ENCODE measurements at places on chromosomes 5 and 9.

DNA sequence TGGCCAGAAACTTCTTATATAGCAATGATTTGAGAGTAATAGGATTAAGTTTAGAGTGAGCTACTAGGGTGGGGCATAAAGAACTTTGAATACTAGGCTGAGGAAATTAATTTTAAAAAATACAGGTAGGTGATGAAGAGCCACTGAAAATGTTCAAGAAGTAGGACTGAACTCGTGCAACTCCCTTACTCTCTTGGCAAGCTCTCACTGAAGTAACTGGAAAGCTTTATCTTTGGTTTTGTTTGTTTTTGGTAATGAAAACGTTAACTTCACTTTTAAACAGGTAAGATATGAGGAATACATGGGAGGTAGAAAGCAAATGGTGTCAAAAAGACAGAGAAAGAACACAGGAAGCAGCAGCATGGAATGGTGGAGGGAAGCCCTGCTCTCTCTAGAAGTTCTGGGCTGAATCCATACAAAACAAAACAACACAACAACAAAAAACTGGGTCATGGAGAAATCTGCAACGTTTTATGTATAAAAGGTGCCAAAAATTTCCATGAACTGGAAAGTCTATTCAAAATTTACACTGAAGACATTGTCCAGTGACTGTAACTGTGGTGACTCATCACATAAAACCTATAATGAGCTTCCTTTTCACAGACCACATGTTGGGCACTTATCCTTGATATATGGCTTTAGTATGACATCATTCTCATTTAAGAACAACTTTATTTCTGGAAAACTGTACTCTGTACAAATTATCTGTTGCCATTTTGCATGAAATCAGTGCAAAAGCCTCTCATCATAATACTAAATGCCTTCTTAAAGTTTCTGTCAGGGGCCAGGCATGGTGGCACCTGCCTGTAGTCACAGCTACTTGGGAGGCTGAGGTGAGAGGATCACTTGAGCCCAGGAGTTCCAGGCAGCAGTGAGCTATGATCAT, 91.2 kb upstream of the CHD1 start:
- no peak for DNase-seq

DNA sequence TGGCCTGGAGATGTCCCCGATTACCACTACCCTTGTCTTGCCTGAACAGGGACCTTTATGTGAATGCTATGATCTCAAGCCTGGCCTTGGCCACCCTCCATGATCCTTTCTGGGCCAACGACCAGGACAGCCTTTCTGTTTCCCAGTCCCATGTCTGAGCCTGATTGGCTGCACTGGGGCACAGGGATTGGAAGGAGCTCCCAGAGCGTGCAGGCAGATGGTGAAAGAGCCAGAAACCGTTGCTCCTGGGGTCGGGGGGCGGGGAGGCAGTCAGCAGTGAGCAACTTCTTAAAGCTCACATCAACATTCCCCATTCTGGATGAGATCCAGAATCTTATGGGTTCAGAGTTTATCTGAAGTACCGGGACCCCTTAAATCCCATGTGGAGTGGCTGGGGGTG, 84.4 kb downstream of the INSYN2B start:
- peak; percentile 95 for DNase-seq

GRCh38 chr9:127163409-127163808, 41.0 kb upstream of the ANGPTL2 start:
- no peak for DNase-seq

GRCh38 chr9:127144670-127145445, 22.4 kb upstream of the ANGPTL2 start:
- no peak for DNase-seq

DNA sequence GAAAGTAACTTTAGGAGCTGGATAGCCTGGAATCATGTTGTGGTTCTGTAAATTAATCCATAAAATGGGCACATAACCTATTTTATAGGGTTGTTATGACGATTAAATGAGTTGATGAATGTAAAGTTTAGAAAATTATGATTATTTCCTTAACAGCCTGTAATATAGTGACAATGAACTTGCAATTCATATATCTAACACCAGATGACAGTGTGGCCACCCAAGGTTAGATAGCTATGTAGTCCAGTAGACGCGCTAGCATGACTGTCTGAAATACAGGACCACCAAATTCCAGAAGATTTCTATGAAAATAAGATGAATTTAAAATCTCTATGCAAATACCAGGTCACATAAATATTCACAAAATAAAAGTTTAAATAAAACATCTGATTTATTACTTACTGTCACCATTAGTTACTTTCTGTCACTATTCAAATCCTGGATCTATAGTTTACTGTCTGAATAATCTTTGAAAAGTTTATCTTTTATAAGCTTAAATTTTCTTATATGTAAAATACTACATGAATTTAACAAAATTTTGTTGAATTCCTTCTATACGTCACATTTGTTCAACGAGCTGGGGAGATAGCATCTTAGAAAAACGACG, 26.1 kb upstream of the MACIR start:
- DNase-seq, result peak; percentile 48

DNA sequence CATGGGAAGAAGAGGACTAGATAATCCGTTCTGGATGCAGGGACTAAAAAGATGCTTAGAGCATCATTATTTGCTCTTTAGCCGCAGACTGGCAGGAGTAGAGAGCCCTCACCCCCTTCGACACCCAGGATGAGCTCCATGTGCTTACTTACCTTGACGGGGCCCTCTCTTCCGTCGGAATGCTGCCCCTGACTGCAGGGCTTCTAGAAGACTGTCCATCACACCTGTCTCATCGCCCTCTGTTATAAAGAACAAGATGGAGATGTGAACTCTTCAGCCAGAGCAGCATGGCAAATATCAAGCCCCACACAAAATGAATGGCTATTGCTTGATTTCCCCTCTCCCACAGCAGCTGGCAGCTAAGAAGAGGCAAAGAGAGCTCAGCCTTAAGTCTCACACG, 35.1 kb downstream of the PCDHGC5 start:
- no peak for DNase-seq

- no peak for DNase-seq
These were observed 74.4 kb upstream of the FCN1 start for GRCh38 chr9:134991808-134992754.

DNA sequence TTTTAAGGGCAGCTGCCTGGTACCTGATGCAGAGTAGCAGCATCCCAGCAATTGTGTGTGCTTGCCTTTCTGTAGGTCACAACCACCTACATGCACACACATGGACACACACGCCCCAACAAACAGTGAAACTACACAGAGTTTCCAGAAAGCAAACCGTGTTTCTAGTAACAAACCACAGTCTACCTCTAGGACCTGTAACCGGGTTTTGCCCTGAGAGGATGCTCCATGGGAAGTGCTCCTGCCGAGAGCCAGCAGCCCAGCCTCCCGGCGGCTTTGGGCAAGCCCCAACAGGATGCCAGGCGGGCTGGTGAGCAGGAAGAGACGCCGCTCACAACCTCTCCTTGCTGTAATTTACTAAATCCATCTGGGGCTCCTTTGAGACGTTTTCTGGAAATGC, 4.1 kb upstream of the TCF7 start:
- no peak for DNase-seq

DNA sequence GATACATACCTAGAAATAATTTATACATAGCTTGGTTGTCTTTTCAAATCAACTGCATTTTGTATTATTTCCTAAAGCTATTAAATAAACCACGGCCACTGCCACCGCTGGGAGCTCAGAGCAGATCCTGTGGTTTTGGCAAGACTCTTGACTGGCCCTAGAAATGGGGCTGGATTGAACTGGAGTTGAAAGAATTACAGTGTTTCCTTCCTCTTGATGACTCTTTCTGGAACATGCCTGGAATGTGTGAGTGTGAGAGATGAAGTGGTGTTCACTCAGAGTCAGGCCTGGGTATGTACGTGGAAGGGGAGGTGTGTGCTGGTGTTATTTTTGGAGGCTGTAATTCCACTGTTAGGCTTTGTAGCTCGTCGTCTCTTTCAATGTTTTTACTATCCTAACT, 45.9 kb downstream of the TEK start:
- DNase-seq, result no peak

- no peak for DNase-seq
These were observed 82.4 kb downstream of the PTCH1 start for GRCh38 chr9:95434116-95435073.

- DNase-seq, result no peak
These were observed 3.8 kb downstream of the MED27 start for GRCh38 chr9:132075853-132076252.

- DNase-seq, result no peak
These were observed 379.4 kb downstream of the PRR16 start for GRCh38 chr5:120843390-120843980.

DNA sequence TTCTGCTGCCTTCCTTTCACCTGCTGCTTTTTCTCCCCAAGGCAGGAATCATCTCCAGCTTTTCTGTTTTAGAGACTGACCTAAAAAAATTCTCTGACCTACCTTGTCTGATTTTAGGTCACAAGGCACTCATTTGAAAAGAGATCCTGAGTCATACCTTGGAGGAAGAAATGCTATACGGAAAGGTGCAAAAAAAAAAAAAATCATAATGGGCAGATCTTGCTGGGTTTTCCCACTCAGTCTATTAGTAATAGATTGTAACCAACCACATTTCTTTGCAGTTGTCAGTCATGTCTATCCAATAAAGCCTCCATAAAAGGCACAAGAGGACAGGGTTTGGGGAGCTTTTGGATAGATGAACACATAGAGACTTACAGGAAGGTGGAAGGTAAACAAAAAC, 70.0 kb downstream of the MTREX start:
- DNase-seq, result no peak

DNA sequence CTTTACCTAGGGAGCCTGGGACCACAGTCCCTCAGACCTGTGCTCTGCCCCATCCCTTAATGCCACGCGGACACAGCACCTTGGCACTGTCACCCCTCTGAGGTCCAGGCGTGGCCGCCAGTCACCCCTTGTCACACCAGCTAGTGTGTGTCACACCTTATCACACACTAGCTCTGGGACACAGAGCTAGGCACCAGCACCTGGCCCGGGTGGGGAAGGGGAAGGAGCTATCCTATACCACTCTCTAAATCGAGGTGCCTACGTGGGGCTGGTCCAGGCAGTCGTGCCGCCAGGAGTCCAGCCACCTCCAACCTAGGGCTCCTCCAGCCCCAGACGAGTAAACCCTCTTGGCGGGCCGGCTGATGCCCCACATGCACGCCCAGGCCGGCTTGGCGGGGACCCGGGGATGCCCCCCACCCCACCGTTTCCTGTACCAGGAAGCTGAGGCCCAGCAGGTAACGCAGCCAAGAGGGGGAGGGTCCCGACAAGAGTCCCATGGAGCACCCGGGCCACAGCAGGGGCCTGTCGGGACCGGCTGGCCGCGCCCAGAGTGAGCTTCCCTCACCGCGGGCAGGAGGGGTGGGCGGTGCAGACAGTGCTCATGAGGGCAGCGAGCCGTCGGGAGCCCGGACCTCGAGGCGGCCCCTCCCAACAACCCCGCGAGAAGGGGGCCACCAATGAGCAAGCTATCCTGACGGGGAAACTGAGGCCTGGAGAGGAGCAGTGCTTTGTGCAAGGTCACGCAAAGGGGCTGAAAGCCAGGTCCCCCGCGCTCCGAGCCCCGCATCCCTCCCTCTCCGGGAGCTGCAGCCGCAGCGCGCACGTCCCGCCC, 550 bp downstream of the CORO2A start:
- no peak for DNase-seq

GRCh38 chr9:93468763-93469456, 15.5 kb upstream of the FAM120AOS start:
- DNase-seq, result peak; percentile 31

DNA sequence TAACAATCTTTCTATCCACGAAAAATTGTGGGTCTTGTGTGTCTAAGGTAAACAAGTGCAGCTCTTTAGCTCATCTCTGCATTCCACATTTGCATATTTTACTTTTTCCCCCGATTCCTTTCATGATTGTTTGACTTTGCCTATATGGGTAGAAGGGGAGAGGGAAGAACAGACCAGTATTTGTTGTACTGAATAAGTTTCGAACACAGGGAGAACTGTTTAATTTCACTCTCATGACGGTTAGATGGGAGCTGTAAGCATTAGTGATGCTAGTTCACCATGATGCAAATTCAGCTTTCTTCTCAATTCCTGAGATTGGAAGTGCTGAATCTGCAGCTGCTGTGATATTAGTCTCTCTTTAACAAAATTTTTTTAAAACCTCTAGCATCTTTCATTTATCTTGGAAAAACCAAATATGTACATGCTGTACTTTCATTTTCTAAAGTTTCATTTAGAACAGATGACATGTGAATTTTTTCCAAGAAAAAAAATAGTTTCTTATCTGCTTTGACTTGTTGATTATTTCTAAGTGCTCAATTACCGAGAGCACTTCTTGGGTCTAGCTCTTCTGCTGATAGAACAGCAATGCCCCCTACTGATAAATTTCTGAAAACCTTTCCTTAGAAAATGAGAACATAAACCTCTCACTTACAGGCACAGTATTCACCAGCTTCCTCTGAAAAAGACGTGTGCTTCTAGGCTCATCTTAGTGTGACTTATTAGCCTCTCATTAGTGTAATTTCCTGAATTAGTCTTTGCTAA, 149.5 kb downstream of the BAAT start:
- peak; percentile 96 for DNase-seq

GRCh38 chr9:85223506-85224125, 518.1 kb downstream of the AGTPBP1 start:
- DNase-seq, result no peak

DNA sequence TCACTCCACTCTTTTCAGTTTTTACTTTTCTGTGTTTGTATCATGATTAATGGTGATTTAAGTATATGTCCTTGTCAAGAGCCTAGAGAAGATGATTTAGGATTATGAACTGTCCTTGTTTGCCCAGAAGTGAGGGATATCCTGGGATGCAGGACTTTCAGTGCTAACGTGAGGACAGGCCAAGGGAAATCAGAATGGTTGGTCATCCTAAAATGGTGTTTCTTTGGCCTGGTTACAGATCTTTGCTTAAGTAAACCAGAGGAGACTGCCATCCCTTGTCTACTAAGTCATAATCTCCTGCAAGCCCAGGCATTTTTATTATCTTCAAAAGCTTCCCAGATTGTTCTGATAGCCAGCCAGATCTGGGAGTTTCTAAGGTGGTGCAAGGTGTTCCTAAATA, 22.3 kb upstream of the DPYSL3 start:
- DNase-seq, result no peak

DNA sequence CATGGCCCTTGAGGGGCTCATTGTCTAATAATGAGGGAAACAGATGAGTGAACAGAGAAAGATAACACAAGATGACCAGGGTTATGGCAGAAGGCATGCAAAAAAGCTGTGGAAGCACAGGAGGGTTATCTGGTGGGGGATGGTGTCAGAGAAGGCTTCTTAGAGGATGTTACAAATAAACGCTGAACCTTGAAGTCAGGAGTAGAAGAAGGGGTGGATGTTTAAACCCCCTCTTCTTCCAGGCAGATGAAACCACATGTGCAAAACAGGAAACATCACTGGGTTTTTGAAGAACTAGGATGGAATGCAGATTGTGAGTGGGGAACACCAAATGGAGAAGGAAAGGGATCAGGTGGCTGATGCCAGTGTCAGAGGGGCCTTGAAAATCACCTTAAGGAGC, 41.8 kb upstream of the NR5A1 start:
- DNase-seq, result no peak

DNA sequence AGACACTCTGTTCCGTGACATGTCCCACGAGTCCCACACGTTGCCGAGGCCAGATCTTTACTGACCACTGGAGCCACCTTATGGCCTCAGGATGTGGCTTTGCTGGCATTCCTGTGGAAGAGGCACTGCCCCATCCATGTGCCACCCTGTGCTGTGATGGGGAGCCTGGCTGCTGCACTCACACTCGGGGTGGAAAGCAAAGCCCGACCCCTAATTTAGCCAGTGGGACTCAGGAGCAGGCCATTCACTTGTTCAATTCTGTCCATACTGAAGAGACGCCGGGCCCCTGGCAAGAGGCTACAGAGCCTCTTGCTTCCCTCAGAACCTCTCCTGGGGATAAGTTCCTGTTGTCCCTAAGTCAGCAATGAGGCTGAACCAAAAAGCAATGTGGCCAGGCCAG, 18.6 kb upstream of the CEP72 start:
- no peak for DNase-seq

GRCh38 chr5:38555354-38556087, 925 bp downstream of the LIFR start:
- peak; percentile 59 for DNase-seq
